ENCODE measurements at places on chromosomes 3 and 15. TPM values are rescaled to one million over a fixed set of nuclear protein-coding genes. Genes with fewer than 3 reads are reported as not detected.

GRCh38 chr15:25242166-25242879, 196.5 kb downstream of the UBE3A start:
- no peak for DNase-seq

GRCh38 chr3:162719684-162720341, 1223.2 kb downstream of the OTOL1 start:
- no peak for DNase-seq

GRCh38 chr3:100090669-100091005, 23.7 kb downstream of the FILIP1L start:
- DNase-seq: no peak

GRCh38 chr3:175608356-175608755, 749.2 kb downstream of the NAALADL2 start:
- no peak for DNase-seq

GRCh38 chr3:186994000-186994955, 64.0 kb downstream of the ST6GAL1 start:
- DNase-seq: no peak

GRCh38 chr3:72563690-72564370, 284.4 kb downstream of the SHQ1 start:
- no peak for DNase-seq

DNA sequence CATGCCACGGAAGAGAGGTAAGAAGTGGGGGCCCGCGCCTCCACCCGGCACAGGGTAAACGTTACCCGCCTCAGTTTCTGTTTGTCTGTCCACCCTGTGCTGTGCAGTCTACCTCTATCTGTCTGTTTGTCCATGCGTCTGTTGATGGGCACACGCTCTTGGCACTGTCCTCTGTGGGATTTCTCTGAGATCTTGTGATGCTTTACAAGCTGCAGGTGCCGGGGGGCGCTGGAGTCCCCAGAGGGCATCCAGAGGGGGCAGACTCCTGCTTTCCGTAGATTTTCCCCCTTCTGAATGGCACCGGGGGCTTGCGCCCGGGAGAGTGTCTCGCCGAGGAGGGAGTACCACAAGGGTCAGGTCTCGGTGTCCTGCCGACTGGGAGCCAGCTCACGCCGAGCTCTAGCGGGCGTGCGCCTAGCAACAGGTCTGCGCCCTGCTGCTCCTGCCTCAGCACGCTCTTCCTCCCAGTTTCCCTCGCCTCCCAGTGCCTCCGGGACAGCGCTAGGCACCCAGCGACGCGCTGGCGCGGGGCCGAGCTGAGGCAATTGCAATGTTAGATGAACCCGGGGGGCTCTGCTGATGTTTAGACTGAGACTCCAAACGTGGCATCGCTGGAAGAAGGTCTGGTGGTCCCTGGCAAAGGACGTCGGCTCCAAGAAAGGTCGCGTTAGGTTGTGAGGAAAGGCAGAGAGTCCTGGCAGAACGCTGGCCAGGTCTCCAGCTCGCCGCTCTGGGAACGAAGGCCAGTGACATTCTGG, 667 bp downstream of the CEMIP start:
- peak; percentile 36 for DNase-seq

DNA sequence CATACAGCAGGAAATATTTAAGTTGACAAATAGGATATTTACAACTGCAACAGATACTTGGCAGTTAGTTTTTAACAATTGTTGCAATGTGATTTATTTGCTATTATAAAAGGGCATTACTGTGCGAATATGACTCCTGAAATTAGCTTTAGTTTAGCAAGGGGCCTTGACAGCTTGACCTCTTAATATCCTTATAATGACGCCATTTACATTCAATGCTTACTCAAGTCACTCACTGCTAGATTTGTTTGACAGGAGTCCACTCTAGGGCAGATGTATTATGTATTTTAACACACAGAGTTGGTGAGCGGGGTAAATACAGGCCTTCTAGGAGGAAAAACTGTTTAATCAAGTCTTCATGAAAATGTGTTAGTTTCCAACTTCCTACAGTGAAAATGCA, 58.1 kb upstream of the C15orf61 start:
- no peak for DNase-seq

DNA sequence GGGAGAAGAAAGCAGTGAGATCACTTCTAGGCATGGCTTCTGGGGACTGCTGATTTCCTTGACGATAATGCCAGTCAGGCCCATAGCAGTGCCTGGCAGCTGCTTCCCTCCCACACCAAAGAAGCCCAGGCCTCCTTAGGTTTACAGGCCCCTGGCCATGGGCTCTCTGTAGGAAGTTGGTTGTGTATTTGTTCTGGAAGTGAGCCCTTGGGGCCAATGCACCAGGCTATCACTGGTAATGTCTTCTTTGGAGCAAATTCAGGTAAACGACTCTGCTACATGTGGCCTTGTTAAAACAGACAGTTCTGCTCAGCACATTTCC, 89.3 kb downstream of the CCNL1 start:
- DNase-seq: no peak

DNA sequence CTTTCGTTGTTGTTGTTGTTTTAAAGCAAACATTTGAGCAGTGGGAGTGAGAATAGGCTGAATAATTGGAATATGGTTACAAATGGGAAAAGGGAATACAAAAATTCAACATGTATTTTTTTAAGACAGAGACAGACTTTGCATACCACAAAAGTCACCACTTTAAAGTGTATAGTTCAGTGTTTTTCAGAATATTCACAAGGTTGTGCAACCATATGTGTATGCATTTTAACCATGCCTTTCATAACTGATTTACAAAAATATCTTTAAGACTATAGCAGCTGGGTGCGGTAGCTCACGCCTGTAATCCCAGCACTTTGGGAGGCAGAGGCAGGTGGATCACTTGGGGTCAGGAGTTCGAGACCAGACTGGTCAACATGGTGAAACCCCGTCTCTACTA, 41.3 kb downstream of the EHHADH start:
- no peak for DNase-seq

- peak; percentile 47 for DNase-seq
Measured at GRCh38 chr3:159763011-159763601, 225.5 kb upstream of the IL12A start.

- no peak for DNase-seq
Measured at GRCh38 chr3:113698213-113698742, 1.8 kb upstream of the USF3 start.

GRCh38 chr15:40358471-40359353, 693 bp downstream of the DISP2 start:
- no peak for DNase-seq

The UBA7 gene
- total RNA-seq: 19.2 TPM

The GABRR3 gene
- total RNA-seq: not detected

The HEG1 gene
- 65.6 TPM for total RNA-seq
